ENCODE measurements at places on chromosomes 2 and 18. TPM values are rescaled to one million over a fixed set of nuclear protein-coding genes. Genes with fewer than 3 reads are reported as not detected.

SGPP2 gene
- total RNA-seq = 2.7 TPM

- no peaks in the 10 kb centered on the region for H3K36me3 ChIP-seq
- no peak overlapping the region for H3K4me3 ChIP-seq
- DNase-seq = peak; percentile 65
These were observed 120.0 kb upstream of the EPC2 start for GRCh38 chr2:148524519-148524919.

GRCh38 chr2:127675331-127676261 lies at the start of gene LIMS2:
LIMS2 (minus strand) TSS chr2:127675530; CDS start chr2:127675024, 506 bp downstream.
- peaks cover 63% of the 10 kb centered on the region for H3K27me3 ChIP-seq
- peaks cover 9% of the 10 kb centered on the region for H3K4me1 ChIP-seq
- H3K27ac ChIP-seq = no peak within 1 kb of the TSS
- DNase-seq = no peak
- H3K36me3 ChIP-seq = no peaks in the 10 kb centered on the region

DNA sequence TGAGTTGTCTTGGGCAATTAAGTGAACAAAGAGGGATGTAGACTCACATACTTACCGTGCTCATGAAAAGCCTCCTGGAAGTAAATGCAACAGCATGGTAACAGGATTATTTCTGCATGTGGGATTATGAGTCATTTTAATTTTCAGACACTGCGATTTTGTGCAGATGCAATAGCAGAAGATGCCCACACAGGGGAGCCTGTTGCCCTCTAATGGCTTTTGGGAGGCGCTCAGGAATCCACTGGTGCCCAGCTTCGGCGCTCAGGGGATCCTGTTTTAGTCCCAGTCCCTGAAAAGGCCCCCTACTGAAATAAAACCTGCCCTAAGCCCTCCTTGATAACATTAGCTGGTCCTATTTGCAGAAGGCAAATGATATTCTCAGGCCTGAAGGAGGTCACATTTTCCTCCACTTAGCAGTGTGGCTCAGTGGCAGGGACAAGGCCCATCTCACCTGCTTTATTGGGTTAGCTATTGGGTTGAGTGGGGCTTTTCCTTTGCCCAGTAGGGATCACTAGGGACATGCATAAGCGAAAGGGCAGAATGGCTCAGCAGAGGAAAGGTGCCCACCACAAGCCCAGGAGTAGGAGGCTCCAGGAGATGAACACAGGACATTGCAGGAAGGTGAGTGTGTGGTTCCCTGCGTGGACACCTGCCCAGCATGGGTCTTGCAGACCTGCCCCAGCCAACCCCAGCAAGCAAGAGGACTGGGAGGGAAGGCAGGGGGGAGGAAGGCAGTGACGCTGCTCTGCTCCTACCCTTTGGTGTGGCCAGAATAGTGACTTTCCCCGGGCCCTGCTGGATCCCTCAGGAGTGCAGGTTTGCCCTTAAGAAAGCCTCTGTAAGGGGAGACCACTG lies 26.5 kb upstream of the KCNS3 start:
- peaks cover 10% of the 10 kb centered on the region for H3K27me3 ChIP-seq
- peak; percentile 24 for DNase-seq
- no peaks in the 10 kb centered on the region for H3K4me1 ChIP-seq
- no peak overlapping the region for H3K4me3 ChIP-seq
- no peak overlapping the region for H3K27ac ChIP-seq
- H3K36me3 ChIP-seq = no peaks in the 10 kb centered on the region

- DNase-seq = no peak
- H3K36me3 ChIP-seq = no peaks in the 10 kb centered on the region
- no peaks in the 10 kb centered on the region for H3K4me1 ChIP-seq
- no peak overlapping the region for H3K27ac ChIP-seq
- H3K4me3 ChIP-seq = no peak overlapping the region
These were observed 436.4 kb upstream of the SALL3 start for GRCh38 chr18:78543201-78543725.

NT5C1B gene
- not detected for total RNA-seq

DNA sequence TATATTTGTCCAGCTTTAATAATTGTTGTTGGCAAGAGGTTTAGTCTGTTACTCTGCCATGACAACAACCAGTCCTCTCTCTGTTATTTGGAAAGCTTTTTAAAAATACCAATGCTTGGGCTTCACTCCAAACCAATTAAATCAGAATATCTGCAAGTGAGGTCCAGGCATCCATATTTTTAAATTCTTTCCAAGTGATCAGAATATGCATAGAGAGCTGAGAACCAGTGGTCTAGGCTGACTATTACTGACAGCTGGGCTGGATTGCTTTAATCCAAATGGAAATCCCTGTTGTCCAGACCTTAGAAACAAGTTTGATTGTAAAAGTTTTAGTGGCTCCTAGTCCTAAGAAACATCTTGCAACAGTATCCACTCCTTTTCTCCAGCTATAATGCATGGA lies 1059.7 kb upstream of the ACVR2A start:
- H3K36me3 ChIP-seq = no peaks in the 10 kb centered on the region
- DNase-seq = no peak
- H3K4me3 ChIP-seq = no peak overlapping the region
- H3K27me3 ChIP-seq = no peaks in the 10 kb centered on the region
- H3K4me1 ChIP-seq = no peaks in the 10 kb centered on the region

TMEM247 gene
- total RNA-seq = not detected

CABLES1 gene
- total RNA-seq = 2.7 TPM

- H3K36me3 ChIP-seq = peaks cover 21% of the 10 kb centered on the region
- no peaks in the 10 kb centered on the region for H3K27me3 ChIP-seq
- H3K4me3 ChIP-seq = no peak overlapping the region
- H3K4me1 ChIP-seq = peaks cover 17% of the 10 kb centered on the region
These were observed 41.7 kb downstream of the GALNT1 start for GRCh38 chr18:35623255-35623654.
